ENCODE measurements at places on chromosomes 12 and 14. TPM values are rescaled to one million over a fixed set of nuclear protein-coding genes. Genes with fewer than 3 reads are reported as not detected.

GRCh38 chr12:124531281-124531745 lies 36.1 kb downstream of the NCOR2 start:
- no peak for DNase-seq

GRCh38 chr12:77013091-77013490 lies 52.3 kb downstream of the E2F7 start:
- DNase-seq, result no peak

DNA sequence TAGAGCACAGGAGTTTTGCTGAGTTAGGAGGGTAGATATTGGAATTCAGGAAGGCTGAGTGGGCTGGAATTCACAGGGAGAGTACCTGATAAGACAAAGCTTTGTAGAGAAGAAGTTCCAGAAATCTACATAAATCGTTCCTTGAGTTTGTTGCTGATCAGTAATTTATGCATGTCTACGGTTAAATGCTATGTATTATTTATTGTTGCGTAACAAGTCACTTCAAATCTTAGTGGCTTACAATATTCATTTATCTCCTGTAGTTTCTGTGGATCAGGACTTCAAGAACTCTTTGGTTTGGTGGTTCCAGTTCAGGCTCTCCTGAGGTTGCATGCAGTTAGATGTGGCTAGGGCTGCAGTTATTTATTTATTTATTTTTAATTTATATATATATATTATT lies 7.8 kb downstream of the PUS7L start:
- no peak for DNase-seq

GRCh38 chr12:109773384-109774011 lies 59.7 kb downstream of the TRPV4 start:
- no peak for DNase-seq

DNA sequence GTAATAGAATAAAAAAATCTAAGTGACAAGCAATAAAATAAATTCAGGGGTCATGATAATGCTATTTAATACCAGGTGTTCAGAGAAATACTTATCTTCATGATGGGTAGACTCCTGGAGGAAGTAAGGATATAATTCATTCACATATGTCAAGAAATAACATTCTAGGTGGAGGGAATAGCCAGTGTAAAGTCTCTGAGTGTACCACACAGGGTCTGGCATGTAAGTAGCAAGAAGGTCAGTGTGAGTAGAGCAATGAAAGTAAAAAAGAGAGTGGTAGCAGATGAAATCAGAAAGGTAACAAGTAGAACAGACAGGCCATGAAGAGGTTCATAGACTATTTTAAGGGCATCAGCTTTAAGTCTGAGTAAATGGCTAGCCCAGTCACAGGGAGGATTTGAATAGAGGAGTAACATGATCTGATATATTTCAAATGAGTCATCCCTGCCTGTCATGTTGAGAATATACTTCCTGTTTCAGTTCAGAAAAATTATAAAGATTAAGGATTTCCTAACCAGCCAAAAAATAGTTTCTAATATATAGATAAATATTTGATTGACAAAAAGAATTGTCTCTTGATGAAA lies 519.9 kb downstream of the C12orf50 start:
- DNase-seq, result no peak

DNA sequence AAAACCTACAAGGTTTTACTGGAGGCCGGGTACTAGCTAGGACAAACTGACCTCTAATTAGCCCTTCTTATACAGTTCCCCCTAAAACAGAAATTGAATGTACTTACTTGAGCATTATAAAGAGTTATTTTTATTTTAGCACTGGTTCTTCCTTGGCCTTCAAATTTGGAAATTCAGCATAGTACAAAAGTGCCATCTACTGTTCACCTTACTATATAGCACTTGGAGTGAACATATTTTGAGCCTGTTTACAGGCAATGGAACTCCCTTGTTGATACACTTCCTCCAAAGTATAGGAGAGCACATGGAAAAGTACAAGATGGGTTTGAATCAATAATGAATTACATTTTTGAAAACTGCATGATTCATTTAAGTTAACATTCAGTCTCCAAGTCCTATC lies 3.9 kb upstream of the POC1B start:
- DNase-seq, result no peak

GRCh38 chr12:100247765-100248164 lies 19.1 kb downstream of the DEPDC4 start:
- DNase-seq, result no peak

DNA sequence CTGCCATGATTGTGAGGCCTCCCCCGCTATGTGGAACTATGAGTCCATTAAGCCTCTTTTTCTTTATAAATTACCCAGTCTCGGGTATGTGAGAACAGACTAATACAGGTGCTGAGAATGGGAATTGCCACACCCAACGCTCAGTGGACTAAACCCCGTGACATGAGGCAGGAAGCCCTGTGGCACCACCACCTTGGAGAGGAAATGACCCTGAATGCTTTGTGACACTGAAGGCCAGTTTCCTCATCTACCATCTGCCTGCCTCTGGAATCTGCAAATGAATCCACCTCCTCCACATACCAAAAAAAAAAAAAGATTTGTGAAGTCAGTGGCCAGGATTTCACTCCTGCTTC lies 41.6 kb downstream of the NT5DC3 start:
- peak; percentile 82 for DNase-seq

DNA sequence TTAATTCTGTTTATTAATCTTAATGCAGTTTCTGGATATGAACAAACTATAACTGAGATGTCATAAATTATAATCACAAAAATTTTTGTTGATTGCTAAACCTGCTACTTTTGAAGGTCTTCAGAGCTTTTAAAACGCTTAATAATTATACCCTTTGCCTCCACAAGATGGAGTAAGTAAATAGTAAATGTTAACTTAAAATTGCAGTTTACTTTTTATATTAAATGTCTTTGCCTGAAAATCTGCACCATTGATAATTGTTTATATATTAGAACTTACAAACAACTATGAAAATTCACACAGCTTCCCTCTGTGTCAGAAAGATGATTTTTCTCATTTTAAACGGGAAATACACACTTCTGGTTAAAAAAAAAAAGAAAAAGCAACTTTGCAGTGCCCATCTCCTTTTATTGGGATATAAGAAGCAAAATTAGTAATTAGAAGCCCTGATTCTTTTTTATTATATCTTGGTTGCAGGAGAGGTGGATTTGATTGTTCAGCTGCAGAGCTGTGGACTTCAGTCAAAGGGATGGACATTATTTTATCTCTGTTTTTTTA lies 35.6 kb downstream of the SCFD1 start:
- DNase-seq, result no peak

GRCh38 chr12:9506746-9507145 lies 101.0 kb downstream of the KLRB1 start:
- DNase-seq, result no peak

DNA sequence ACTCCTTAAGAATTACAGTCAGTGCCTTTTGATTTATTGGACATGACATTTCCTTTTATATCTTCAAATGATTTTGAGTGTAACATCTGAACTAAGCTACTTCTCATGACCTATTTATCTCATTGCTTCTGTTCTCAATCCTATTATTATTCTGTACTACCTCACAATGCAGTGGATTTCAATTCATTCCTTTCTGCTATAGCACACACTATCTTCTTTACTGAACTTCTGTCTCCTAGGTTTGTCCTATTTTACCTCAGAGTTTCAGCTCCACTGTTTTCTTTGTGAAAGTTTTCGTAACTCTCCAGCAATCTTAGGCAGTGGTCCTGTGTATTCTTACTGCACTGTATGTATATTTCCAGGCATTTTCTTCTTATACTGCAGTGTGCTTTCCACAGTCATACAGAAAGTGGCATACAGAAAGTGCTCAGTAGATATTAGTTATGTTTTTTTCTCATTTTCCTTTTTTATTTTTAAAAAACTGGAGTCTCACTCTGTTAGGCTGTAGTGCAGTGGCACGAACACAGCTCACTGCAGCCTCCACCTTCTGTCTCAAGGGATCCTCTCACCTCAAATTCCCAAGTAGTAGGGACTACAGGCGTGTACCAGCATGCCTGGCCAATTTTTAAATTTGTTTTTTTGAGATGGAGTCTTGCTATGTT lies 368.6 kb upstream of the RGS6 start:
- DNase-seq, result no peak

- DNase-seq, result no peak
Observed at GRCh38 chr14:78764645-78765044, 594.5 kb downstream of the NRXN3 start.

DNA sequence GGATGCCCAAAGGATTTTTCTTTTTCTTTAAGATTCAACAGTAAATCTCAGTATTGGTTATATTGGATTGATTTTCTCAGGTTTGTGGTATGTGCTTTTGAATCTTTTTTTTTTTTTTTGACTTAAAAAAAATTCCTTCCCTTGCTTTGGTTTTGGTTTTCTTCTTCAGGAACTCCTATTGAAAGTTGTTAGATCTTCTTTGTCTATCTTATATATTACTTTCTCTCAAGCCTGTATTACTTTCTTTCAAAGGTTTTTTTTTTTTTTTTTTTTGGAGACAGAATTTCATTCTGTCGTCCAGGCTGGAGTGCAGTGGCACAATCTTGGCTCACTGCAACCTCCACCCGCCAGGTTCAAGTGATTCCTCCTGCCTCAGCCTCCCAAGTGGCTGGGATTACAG lies 21.9 kb downstream of the PPP4R4 start:
- no peak for DNase-seq

DNA sequence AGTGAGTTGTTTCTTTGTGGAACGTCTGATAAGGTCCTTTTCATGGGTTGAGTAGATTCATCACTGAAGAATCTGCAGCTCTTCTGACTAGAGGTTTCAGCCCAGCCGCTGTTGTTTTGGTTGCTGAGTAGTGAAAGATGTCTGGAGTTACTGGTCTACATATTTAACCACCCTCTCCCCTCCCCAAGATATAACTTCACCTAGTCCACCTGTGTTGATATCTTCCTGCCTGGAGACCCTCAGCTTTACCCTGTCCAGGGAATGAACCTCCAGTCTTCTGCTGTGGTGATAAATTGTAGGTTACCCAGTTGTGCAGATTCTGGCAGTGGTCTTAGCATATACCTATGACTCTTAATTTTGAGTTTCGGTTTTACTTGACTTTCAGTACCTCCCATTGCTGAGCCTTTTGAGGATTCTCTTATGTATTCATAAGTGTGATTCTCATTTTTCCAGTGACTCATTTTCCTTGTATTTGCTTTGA lies 62.9 kb downstream of the CCDC91 start:
- DNase-seq, result no peak

- peak; percentile 93 for DNase-seq
Observed at GRCh38 chr12:124453419-124454351, 113.7 kb downstream of the NCOR2 start.

DNA sequence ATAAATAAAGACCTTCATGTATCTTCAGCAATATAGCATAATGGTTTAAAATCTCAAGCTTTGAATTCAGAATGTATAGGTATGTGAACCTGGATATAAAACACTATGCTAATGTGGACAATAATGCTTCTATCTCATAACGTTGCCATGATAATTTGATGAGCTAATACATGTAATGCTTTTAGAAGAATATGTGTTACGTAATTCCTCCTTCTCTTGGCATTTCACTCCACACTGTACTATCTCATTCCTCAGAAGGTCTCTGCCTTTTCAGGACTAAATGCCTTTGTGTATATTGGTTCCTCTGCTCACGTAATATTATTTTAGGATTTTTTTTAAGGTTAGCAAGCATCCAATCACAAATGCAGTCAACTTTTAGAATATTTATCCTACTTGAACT lies 86.5 kb downstream of the FOXA1 start:
- no peak for DNase-seq

GRCh38 chr14:59321626-59321949 lies 133.1 kb downstream of the DAAM1 start:
- no peak for DNase-seq

DNA sequence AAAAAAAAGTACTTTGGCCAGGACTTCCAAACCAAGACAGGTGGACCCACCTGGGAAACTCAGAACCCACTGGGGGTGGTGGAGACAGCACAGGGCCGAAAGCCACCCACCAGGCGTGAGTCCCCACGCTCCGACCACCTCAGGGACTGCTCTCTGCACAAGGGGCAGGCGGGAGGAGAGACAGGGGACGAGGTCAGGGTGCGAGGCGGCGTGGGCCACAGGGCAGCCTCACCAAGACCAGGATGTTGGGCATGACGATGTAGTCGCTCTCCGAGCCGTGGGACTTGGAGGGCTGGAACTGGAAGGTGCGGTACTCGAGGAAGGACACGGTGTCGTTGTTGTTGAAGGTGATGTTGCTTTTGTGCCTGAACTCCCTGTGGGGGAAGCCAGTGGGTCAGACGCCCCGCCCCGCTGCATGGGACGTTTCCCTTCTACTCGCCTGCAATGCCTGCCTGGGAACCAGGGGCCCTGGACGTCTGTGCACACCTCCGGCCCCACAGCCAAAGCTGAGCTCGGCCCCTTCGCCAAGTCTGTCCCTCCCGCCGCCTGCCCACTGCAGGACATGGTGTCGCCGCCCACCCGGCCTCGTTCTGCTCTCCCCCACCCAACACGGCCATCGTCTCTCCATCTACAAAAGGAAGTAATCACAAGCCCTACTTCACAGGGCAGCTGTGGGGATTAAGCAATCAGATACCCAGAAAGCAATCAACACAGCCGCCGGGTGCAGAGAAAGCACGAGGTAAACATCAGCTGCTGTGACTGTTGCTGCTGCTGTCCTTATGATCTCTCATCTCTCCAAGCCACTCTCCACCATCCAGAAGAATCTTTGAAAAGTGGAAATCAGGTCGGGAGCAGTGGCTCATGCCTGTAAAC lies 48.7 kb downstream of the SCARB1 start:
- DNase-seq, result no peak

GRCh38 chr14:103143506-103143905 lies 20.2 kb downstream of the TNFAIP2 start:
- no peak for DNase-seq

- DNase-seq, result no peak
Observed at GRCh38 chr12:31868965-31869364, 90.2 kb upstream of the RESF1 start.

The KRT3 gene
- total RNA-seq, result not detected

The ABCC9 gene
- total RNA-seq, result 66.2 TPM

The ALDH2 gene
- 168 TPM for total RNA-seq

The BCL2L14 gene
- not detected for total RNA-seq

The TSPAN19 gene
- not detected for total RNA-seq

The AHNAK2 gene
- total RNA-seq, result 4.6 TPM

The TM9SF1 gene
- 19.1 TPM for total RNA-seq
